ENCODE measurements at places on chromosomes 7 and 10.

- no peak for DNase-seq
Observed at GRCh38 chr10:78695846-78696245, 372.9 kb upstream of the ZMIZ1 start.

- DNase-seq: no peak
Observed at GRCh38 chr7:138097064-138097741, 20.9 kb downstream of the AKR1D1 start.

GRCh38 chr10:63409465-63410027 lies 56.2 kb downstream of the JMJD1C start:
- DNase-seq: no peak

DNA sequence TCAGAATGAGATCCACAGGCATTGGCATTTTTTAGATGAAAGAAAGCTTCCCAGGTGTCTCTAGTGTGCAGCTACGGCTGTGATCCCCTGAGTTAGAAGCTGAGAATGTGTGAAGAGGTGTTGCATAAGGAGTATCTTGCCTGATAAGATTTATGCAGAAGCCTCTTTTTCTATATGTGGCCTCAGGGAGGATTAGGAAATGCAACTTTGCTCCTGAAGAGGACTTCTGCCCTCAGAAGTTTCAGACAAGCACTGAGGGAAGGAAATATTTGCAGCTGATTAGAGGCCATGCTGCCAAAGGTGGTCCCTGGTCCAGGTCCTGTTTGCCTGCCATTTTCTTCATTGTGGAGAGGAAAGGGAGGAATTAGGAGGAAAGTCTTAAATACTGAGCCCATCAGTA lies 551.8 kb downstream of the PHTF2 start:
- DNase-seq: no peak

DNA sequence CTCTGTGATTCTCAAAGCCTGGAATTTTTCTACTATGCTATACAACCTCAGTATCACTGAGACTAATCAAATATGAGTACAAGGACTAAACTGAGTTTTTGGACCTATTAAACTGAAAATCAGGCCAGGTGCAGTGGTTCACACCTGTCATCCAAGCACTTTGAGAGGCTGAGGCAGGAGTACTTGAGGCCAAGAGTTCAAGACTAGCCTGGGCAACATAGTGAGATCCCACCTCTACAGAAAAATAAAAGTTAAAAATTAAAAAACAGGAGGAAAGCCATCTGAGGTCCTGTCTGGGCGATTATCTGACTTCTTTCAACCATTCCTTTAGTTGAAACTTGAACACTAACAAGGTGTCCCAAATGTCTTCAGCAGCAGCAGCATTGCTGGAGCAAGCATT lies 7.0 kb downstream of the XRCC2 start:
- DNase-seq: no peak

DNA sequence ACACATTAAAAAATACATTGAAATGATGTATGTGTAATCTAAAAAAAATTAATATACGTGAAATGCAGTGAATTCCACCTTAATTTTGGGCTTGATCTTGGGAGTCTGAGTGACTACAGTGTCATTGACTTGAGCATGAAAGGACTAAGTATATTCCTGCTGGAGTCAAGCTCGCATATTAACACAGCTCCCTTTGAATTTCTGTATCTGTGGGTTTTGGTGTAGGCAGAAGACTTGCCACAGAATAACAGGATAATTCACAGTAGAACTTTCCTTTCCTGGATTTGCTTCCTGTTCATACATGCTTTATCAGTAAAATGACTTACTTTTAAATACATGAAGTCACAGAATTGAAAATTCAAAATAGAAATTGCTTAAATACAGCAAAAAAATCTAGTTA lies 55.3 kb downstream of the PPP1R9A start:
- DNase-seq: no peak

- no peak for DNase-seq
Observed at GRCh38 chr10:125089469-125089868, 70.9 kb downstream of the CTBP2 start.

GRCh38 chr10:119283818-119284217 lies 76.4 kb downstream of the GRK5 start:
- no peak for DNase-seq

DNA sequence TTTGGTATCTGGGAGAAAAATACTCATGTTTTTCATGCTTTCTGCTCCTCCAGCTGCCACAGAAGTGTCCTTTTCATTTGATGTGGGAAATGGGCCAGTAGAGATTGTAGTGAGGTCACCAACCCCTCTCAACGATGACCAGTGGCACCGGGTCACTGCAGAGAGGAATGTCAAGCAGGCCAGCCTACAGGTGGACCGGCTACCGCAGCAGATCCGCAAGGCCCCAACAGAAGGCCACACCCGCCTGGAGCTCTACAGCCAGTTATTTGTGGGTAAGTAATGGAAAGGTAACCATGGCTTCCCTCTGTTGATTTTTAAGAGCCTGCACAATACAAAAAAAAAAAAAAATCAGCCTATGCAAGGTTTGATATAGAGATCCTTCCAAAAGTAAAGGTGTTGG lies 443.1 kb upstream of the C7orf33 start:
- DNase-seq: no peak

- no peak for DNase-seq
Observed at GRCh38 chr7:36910401-36910800, 186.1 kb upstream of the AOAH start.

DNA sequence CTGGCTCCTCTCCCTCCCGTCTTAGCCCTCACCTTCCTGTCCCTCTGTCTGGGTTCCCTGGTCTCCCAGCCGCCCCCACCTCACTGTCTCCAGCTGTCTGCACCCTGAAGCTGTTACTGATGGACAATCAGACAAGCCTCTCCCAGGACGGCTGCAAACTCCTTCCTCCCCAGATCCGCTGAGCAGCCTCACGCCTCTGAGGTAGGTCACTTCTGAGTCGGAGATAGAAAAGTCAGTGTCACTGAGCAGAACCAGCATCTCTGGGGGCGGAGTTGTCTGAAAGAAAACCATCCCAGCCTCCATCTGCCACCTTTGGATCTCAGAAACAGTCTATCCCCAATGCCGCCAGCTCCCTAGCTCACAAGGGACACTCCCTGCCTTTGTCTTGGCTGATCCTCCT lies 27.4 kb downstream of the FAM241B start:
- no peak for DNase-seq

DNA sequence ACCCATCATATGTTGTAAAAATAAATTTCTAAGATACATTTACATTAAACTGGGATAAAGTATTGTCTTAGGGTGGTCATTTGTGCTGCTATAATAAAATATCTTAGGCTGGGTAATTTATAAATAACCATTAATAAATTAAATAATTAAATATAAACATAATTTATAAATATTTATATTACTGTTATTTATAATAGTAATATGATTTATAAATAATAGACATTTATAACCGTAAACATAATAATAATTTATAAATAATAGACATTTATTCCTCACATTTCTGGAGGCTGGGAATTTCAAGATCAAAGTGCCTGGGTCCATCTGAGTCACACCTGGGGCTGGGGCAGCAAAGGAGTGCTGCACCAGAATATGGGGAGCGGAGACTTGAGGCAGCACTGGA lies 31.1 kb downstream of the ZWINT start:
- no peak for DNase-seq

DNA sequence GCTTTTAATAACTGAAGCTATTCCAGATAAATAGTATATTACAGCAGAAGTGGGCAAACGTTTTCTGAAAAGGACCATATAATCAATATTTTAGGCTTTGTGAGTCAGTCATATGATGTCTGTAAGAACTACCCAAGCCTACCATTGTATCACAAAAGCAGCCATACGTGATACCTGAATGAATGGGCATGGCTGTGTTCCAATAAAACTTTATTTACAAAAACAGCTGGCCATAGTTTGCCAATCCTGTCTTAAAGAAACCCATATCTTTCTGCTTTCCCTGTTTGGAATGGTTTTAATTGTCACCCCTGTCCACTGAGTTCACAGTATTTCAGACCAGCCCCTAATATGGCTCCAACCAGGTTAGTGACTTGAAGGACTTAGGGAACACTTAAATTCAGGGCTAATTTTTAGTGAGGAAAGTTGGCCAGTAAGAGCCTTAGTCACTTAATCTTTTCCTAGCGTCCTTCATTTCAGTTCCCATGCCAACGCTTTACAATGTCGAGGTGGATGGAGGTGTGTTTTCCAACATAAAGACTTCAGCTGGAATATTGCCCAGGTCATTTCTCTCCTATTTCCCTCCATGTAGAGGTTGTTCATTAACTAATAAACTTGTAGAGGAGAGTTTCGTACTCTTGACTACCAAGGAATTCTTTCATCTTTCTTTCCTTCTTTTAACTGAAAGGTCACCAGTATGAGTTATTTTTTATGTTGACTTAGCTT lies 184.5 kb downstream of the TRIL start:
- no peak for DNase-seq

DNA sequence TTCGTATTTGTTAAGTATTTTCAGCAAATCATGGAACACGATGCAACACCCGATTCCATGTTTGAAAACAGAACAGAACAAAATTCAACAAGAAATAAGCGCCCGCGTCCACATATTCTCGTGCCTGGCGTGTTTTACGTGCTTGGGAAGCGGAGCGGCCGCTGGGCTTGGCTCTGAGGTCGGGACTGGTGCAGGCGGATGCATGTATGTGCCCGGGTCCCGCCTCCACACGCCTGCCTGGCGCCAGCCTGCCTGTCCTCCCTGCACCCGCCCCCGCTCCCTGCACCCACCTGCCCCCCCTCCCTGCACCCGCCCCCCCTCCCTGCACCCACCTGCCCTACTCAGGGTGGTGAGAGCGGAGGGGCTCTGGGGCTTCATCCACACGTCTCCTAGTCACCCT lies 454.5 kb downstream of the DNAJB6 start:
- no peak for DNase-seq

DNA sequence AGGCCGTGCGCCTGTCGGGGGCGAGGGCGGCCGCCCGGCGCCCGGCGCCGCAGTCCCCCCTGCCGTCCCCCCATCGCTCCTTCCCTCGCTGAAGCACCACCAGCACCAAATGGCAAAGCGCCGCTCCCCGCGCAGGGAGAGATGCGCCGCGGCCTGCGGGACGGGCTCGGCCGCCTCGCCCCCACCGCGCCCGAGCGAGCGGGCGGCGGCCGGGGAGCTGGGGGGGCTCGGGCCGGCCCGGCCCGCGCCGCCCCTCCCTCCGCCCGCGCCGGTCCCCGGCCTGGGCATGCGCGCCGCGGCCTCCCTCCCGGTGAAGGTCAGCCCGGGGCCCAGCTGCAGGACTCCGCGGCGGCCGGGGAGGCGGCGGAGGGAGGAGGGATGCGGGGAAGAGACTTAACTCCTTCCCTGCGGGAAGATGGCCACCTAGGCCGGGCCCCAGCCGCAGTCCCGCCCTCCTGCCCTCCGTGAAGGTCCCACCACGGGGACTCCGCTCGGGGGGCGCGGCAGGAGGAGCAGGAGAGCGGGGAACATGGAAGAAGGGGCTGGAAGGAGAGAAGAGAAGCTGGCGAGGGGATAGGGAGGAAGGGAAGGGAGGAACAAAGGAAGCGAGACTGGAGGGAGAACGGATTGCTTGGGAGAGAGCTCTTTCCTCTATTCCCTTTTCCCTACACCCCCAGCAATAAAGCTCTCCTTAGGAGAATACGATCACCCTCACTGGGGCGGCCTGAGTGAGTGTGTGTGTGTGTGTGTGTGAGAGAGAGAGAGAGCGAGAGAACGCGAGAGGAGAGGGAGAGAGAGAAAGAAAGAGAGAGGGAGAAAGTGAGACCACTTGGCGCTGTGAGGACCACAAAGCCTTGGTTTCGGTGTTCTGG lies 3.4 kb upstream of the SMARCD3 start:
- DNase-seq: peak; percentile 62

DNA sequence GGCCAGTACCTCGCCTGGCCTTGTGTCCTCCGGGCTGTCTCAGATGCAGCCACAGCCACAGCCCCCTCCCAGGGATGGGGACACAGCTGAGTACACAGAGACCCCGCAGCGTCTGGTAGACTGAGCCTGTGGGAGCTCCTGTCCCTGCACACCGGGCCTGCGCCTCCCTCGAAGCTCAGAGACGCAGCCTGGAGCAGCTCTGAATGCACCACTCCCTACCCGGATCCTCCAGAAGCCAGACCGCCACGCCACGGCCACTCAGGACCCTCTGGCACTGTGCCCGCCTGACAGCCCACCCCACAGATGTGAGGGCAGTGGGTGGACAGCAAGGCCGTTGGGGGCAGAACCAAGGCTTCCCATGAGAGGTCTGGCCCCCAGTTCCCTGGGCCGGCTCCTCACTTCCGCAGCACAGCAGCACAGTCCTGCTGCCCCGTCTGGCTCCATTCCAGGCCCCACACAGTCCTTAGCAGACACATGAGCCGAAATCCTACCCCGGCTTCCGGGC lies 40.8 kb downstream of the PAPOLB start:
- DNase-seq: no peak

- DNase-seq: no peak
Observed at GRCh38 chr10:129331839-129332220, 135.2 kb upstream of the MGMT start.

DNA sequence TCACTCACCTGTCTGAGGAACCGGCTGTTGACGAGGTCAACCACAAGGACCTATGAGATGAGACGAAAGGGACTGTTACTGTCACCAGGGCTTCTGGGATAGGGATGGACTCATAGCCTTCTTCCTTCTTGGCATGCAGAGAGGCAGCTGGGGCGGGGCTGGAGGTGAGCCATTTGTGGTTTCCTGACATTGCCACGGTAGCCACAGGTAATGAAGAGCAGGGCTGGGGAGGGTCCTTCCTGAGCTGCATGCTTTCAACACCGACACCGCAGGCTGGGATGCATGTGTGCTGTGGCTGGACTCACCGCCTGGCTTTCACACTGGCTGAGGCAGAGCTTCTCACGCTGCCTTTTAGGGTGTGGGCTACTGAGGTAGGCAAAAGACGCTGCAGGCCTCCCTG lies 46.4 kb upstream of the MKRN1 start:
- no peak for DNase-seq

GRCh38 chr7:55271069-55271626 lies 94.0 kb upstream of the LANCL2 start:
- DNase-seq: no peak

- no peak for DNase-seq
Observed at GRCh38 chr7:44757739-44758138, 9.1 kb downstream of the ZMIZ2 start.

GRCh38 chr7:3754493-3755341 lies 453.7 kb downstream of the SDK1 start:
- peak; percentile 89 for DNase-seq

DNA sequence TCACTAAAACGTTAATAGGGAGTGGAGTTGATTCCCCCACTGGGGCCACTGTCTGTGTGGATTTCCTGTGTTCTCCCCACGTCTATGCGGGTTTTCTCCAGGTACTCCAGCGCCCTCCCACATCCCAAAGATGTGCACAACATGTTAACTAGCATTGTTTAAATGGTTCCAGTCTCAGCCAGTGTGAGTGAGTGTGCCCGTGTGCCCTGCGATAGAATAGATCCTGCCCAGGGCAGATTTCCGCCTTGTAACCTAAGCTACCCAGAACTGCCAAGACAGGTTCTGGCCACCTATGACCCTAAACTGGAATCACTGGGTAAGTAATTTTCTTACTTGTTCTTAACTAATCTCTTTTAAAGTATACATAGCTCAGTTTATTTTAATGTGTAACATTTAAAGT lies 58.5 kb downstream of the CCDC6 start:
- no peak for DNase-seq

DNA sequence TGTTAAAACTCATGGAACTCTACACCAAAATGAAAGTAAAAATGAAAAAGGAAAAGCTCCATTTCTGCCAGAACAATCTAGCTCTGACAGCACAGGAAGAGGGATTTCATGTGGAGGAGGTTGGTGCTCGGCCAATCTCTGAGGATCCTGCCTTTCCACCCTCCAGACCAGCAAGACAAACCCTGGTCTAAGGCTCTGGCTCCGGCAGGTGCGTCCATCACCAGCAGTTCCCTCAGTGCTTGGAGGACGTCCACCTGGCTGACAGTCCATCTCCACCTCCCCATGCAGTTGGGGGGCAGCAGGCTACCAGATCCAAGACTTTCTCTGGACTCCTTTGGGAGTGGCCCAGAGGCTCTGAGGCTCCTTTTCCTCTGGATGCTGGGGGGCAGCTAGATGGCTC lies 25.0 kb upstream of the LOXL4 start:
- no peak for DNase-seq
